CD4-positive, alpha-beta memory T cell (primary cell): ENCODE measurements at places on chromosomes 1 and 21. TPM values are rescaled to one million over a fixed set of nuclear protein-coding genes. Genes with fewer than 3 reads are reported as not detected.

- no peaks in the 10 kb centered on the region for H3K36me3 ChIP-seq
- H3K27me3 ChIP-seq: no peaks in the 10 kb centered on the region
- no peak for DNase-seq
- no peak overlapping the region for H3K4me3 ChIP-seq
Measured at GRCh38 chr1:95095833-95096217, 21.3 kb upstream of the TLCD4 start.

GRCh38 chr1:39926820-39927219 is 25.1 kb upstream of the MYCL start:
- no peak overlapping the region for H3K27ac ChIP-seq
- no peaks in the 10 kb centered on the region for H3K36me3 ChIP-seq
- DNase-seq: no peak

DNA sequence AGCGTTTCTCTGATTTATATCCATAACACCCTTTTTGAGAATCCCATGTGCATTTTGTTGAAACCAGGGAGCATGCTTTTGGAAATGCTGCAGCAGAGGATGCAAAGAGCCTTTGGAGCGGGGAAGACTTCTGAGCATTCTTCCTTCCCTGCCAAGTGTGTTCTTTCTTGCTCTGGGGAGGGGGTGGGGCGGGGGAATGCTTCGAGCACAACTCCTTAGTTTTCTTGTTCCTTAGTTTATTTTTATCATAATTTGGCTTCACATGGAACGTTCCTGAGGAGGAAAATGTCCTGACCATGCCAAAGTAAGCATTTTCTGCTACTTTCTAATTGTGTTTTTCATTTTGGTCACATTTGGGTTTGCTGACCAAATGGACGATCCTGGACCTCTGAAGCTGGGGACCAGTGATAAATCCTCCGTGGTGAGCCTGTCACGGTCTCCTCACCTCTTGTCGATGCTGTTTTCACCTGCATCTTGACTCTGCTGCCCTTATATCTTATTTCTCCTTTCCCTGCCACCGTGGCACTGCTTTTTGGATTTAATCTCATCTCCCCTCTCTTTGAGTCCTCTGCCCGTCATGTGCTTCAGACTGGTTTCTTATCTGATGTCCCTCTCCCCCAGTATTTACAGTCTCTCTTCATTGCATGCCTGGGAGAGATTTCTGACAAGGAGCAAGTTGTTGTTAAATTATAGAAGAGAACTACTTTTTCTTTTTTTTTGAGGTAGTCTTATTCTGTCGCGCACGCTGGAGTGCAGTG is 2.4 kb downstream of the CTPS1 start:
- peaks cover 33% of the 10 kb centered on the region for H3K36me3 ChIP-seq
- no peak for DNase-seq
- H3K4me1 ChIP-seq: peaks cover 25% of the 10 kb centered on the region
- H3K27ac ChIP-seq: no peak overlapping the region
- H3K27me3 ChIP-seq: no peaks in the 10 kb centered on the region
- no peak overlapping the region for H3K4me3 ChIP-seq

DNA sequence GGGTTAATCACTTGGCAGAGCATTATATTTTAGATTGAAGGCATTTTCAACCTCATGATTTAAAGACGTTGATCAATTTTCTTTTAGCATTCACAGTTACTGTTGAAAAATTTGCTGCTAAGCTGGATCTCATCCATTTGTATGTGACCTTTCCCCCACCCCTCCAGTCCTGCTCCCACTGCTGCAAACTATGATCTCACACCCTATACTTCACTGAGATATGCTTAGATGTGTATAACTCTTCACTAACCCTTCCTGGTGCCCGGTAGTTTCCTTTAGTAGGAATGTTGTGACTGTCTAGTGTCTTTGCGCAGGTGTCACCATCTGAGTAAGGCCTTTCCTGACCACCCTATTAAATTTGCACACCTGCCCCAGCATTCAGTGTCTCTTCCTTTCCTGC is 67.0 kb upstream of the C1orf21 start:
- no peak overlapping the region for H3K4me3 ChIP-seq
- H3K27me3 ChIP-seq: peaks cover 3% of the 10 kb centered on the region
- DNase-seq: no peak

DNA sequence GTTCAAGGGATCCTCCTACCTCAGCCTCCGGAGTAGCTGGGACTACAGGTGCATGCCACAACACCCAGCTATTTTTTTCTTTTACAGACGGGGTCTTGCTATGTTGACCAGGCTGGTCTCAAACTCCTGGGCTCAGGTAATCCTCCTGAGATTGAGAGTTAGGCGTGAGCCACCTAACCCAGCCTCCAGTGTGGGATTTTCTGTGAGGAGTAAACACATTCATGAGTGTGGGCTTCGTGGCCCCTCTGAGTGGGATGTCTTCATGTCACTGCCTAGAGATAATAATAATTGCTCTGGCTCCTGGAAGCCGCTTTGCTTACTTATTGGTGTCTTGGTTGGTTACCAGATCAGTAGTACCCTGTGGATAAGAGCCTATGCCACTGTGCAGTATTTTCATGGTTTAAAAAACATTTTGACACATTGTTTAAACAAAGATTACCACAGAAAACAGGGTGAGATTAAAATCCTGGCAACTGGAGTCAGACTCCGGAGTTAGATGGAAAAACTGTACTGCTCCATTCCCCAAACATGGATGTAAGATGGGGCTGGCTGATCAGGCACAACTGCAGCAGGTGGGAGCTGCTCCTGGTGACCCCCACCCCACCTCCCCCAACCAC is 159.1 kb upstream of the RAB4A start:
- H3K27me3 ChIP-seq: no peaks in the 10 kb centered on the region
- H3K4me1 ChIP-seq: no peaks in the 10 kb centered on the region
- no peaks in the 10 kb centered on the region for H3K36me3 ChIP-seq
- no peak overlapping the region for H3K27ac ChIP-seq

The SMIM11 gene
- 4.9 TPM for polyA plus RNA-seq

The OR6N1 gene
- not detected for polyA plus RNA-seq

The ITGB3BP gene
- 25.7 TPM for polyA plus RNA-seq

The ICOSLG gene
- polyA plus RNA-seq: 1.0 TPM

The AQP10 gene
- not detected for polyA plus RNA-seq
